LoVo (cell line): ENCODE measurements at places on chromosomes 13 and 19.

DNA sequence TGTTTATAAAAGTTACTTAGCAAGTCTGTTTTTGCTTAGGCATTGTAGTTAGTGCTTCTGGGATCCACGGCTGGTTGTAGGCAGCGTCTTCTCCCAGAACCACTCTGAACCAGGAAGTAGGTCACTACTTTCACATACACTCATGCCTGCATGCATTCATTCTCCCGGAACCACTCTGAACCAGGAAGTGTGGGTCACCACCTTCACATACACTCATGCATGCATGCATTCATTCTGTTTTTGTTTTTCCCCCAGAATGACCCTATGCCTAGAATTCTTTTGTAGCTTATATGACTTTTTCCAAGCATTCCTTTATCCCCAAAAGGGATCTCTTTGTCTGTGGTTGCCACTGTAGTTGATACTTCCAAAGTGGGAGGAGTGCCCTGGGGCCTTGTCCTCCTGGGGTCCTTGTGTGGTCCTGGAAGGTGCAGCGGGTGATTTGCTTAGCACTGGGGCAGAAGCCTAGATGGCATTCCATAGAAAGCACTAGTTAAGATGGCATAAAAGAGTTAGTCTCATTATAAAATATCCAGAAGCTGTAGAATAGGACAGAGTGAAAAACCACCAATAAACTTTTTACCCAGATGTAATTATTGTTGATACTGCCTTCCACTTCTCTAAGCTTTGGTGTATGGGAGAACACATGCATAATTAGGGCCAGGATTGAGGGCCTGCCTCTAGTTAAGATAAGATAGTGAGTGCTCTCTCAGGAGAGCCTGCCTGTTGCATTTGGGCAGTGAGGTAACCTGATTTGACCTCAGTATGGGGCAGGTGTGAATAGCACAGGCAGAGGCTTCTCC is 68.6 kb upstream of the TEX29 start:
- no peak for DNase-seq

GRCh38 chr19:55261671-55262126 is 2.9 kb upstream of the PPP6R1 start:
- no peak for DNase-seq

GRCh38 chr13:110989331-110989730 is 74.5 kb upstream of the ANKRD10 start:
- DNase-seq = no peak

DNA sequence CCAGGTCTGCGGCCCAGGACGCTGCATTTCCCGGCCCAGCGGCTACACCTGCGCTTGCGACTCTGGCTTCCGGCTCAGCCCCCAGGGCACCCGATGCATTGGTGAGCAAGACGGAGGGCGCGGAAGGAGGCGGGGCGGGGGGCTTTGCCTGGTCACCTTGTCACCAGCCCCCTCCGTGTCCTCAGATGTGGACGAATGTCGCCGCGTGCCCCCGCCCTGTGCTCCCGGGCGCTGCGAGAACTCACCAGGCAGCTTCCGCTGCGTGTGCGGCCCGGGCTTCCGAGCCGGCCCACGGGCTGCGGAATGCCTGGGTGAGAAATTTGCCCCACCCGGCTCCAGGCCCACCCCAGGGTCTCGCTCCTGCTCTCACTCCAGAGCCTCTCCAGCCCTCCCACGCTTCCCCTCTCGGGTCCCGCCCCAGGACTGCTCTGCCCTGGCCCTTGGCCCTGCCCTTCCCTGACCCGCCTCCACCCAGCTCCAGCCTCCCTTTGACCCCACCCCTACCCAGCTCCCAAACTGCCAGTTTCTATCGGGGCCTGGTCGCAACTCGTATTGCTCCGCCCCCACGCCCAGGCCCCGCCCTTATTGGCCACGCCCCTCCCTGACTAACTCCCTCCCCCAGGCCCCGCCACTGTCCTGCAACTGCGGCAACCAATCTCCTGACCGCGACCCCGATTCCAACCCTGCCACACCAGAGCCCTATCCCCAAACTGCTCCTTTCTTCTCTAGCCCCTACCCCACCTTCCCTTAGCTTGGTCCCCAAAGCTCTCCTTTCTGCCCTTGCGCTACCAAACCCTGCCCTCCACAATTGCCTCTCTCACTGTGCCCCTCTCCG is 8.6 kb downstream of the LTBP4 start:
- DNase-seq = peak; percentile 74

- peak; percentile 68 for DNase-seq
Observed at GRCh38 chr19:41753159-41753558, 2.2 kb upstream of the CEACAM6 start.

DNA sequence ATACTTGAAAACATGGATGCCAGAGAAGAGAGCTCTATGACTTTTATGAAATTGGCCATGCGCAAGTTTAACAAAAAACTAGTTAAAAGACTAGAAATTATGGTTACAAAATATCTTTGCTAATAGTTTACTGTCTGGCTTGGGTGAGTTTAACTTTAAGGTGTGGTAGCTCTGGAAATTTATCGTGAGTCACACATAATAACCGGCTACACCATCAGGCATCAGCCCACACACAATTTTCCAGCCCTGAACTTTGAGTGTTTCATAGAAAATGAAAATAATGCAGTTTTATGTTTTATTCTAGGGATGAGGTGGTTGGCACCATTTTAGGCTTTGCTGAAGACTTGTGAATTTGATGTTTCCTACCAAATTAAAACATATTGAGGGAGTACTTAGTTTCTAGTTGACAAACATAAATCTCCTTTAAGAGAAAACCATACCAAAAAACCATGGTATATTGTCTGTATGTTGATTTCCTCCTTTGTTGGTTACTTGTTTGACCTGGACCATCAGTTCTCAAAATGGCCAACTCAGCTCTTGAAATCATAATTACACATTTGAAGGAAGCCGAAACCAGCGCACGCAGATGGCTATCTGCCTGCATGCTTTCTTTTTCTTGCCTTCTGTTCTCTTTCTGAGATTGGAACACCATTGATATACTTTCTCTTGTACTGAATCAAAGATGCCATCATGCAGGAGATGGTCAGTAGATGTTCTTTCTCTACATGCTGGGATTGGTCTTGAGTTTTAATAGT is 125.1 kb downstream of the AKAP11 start:
- no peak for DNase-seq

- no peak for DNase-seq
Observed at GRCh38 chr13:90108547-90108946, 1238.9 kb upstream of the MIR17HG start.

GRCh38 chr13:22893777-22894176 is 287.0 kb upstream of the SGCG start:
- DNase-seq = no peak

- no peak for DNase-seq
Observed at GRCh38 chr19:10152100-10152499, 32.4 kb upstream of the EIF3G start.

DNA sequence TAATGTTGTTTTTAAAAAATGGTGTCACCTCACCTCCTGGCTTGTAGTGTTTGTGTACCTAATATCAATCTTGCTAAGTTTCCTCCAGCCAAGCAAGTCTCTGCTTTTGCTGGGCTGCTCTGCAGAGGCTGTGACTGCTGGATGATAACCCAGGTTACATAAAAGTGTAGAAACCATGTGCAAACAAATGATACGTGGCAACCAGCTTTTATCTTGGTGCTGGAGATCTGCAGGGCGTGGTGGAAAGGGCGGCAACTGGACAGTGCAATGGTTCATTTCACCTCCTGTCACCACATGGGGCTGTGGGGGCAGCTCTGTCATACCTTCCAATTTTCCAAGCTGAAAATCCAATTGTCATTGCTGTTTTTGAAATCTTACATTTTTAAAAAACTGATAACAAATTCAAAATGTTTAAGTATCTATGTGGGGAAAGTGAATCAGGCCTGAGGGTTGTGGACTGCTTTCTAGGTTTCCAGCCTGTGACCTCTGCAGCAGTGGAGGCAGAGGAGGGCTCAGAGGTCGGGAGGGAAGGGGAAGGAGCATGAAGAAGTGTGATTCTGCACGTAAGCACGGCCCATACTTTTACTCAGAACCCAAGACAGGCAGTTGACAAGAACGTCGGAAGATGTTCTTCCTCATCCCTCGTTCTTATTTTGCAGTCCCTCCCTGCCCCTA is 9.7 kb downstream of the GPR42 start:
- no peak for DNase-seq

- no peak for DNase-seq
Observed at GRCh38 chr13:38045278-38046048, 175.9 kb upstream of the TRPC4 start.

GRCh38 chr19:4902796-4903195 is at the start of gene ARRDC5:
TSS of gene ARRDC5 (minus strand) at chr19:4902896. CDS start at chr19:4902825, 71 bp downstream.
- DNase-seq = no peak

DNA sequence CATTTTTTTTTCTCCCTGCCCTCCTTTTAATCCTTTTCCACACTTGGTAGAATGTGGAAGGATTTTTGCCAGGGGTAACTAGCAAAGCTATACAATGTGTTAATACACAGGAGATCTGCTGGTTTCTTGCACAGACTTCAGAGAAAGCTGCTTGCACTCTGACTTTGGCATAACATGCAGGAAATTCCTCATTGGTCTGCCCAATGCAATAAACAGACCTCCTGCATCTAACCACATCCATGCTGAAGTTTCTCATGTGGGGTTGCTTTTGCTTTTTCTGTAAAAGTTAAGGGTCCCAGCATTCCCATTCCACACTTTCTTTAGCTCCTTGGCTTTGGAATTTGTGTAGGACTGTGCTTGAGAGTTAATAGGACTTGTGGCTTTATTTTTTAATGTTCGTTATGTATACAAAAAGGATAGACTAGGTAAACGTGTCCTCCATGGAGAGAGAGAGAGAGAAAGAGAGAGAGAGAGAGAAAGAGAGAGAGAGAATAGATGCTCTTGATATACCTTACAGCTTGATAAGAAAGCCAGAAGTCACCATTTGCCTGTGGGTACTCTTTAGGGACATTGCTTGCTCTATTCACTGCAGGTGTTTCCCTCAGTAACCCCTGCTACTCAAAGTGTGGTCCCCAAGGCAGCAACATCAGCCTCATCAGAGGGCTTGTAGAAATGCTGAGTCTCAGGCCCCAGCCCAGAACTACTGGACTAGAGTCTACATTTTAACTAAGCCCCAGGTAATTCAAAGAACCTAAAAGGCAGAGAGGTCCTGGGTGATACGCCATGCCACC is 170.5 kb downstream of the SHISA2 start:
- DNase-seq = no peak

- DNase-seq = no peak
Observed at GRCh38 chr19:38733493-38734175, 10.6 kb downstream of the CAPN12 start.

DNA sequence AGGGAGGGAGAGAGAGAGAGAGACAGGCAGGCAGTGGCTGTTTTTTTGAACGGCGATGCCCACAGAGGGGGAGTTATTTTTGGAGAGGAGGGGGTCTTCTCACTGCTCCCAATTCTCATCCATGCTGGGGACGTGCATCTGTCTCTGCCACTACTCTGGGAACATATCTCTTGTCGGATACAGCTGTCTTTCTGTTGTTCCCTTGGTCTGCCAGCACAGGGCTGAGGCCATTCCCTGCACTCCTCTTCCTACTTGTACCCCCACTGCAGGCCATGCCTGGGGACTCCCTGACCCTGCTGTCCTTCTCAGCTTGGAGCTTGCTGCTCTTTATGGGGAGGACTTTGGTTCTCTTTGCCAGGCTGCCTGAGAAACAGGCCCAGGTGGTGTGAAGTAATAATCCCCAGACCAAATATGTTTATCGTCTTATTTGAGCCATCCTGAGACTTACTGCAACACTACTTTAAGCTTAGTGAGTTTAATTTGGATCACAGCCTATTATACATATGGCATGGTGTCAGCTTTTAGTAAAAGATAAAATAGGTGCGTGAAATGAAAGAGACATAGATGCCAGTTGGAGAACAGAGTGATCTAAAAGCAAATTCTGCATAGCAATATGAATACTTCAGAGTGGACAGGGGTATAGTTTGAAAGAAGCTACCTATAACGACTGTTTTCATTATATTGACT is 19.1 kb downstream of the LRCH1 start:
- DNase-seq = no peak

GRCh38 chr13:96003304-96003703 is 49.9 kb downstream of the UGGT2 start:
- no peak for DNase-seq

DNA sequence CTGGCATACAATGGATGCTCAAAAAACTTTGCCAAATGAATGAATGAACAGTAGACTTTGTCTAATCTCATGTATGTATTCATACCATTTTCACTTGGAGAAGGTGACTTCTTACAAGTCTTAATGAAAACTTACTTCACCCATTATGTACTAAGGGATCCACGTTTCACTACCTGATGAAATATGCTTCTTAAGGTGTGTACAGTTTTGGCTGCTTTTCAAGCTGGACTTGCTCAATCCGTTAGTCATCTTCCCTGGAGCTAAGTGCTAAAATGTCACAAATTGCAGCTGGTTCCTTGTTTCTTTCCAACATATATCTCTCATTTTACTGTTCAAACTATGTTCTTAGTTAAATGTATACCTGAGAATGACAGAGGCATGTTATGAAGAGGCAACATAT is 4.2 kb upstream of the CCNA1 start:
- DNase-seq = peak; percentile 22
